ENCODE measurements at places on chromosomes 2 and 18.

DNA sequence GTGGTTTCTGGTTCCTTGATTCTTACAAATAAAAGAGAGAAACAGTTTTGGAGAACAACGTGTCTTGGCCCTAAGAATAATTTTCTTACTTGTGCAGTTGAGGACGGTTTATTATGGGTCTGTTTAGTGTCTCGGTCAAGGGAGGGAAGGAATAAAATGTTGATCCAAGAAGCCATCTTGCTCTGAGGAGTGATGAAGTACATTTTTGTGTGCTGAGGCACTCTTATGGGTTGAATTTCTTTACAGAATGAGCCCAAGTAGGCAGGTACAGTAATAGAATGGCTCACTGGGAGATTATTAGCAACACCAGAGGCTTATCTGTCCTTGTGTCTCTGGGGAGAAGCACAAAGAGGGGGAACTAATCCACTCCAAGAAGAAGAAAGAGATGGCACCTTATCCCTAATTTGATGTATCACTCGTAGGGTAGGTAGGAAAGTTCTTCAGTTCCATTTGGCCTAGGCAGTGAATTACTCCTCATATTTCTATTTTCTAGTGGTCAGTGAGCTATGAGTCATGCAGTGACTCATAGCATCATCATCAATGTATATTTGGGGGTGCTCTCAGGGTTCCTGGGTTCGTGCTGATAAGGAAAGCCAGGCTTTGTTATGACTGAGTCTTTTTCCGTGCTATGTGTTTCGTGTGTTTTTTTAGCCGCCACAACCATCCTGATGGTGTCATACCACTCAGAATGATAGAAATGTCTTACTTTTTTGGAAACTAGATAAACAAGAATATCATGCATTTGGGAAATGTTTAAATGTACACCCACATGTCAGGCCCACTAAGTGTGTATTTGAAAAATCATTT lies 250.1 kb upstream of the CTAGE1 start:
- peak; percentile 8 for DNase-seq

DNA sequence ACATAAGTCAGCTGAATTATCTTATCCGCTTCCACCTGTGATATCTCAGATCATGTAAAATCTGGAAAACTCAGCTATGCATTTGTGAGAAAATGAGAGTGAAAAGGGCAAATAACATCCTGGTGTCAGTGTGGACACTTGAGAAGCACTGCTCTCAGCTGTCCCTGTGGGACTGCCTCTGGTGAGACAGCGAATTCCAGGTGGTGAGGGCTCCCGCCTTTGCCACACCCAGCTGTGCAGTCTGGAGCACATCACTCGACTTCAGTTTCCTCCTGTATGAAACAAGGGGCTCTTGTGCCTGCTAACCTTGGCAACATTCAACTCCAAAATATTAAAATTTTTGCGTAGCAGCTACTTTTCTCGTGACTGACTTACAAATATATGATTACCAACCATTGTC lies 194.9 kb upstream of the BOD1L2 start:
- DNase-seq: no peak

GRCh38 chr2:148813603-148814065 lies 61.4 kb upstream of the KIF5C start:
- peak; percentile 77 for DNase-seq

DNA sequence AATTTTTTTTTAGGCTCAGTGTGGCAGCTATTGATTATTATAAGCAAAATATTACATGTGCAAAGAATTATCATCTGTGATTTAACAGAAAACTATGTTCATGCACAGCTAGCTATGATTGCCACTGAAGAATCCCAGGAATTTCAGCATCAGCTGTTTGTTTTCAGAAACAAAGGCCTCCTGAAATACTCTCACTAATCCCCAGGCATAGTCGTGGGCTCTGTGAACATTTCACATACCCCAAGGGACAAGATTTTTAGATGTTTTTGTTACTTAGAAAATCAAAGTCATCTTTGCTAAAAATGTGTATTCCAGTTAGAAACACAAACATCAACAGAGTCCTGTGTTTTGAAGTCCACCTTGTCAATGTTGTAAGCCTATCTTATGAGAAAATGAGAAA lies 156.1 kb downstream of the MYO1B start:
- no peak for DNase-seq

DNA sequence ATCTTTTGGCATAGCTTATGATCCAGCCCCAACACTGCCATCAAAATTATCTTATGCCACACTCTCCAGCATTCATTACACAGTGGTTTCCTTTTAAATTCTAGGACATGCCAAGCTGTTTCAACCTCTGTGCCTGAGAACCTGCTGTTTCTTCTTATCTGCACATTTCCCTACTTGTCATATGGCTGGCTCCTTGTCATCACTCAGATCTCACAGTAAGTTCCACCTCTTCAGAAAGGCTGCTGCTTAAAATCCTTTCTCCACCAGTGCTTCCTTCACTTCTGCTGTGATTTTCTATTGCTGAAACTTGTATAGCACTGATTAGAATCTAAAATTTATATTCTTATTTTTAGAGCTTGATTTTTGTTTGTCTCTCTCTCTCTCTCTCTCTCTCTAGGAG lies 43.4 kb downstream of the MC4R start:
- no peak for DNase-seq

DNA sequence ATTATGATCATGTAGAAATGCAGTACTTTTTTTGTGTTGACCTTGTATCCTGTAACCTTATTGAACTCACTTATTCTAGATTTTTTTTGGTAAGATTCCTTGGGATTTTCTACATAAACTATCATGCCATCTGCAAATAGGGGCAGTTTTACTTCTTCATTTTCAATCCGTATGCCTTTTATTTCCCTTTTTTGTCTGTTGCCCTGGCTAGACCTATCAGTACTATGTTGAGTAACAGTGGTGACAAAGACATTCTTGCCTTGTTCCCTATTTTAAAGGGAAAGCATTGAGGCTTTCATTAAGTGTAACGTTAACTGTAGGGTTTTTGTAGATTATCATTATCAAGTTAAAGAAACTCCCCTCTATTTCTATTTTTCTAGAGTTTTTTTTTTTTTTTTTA lies 92.3 kb downstream of the LYPD1 start:
- DNase-seq: no peak

DNA sequence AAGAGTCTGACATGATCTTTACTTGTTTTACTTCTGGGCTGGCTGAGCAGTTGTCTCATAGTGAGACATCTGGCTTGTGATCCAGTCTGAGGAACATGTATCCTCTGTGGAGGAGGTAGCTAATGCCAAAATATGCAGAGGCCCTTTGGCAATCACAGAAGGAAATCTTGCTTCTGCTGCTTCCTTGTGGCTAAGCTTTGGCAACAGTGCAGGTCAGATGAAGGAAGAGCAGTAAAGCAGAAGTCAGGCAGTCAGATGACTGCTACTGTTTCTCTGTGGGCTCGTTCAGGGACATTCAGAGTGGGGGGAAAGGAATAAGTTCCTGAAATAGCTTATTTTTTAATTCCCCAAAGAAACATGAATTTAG lies 22.3 kb downstream of the DOK1 start:
- DNase-seq: peak; percentile 44

- DNase-seq: no peak
Observed at GRCh38 chr2:65114921-65115320, 15.0 kb downstream of the RAB1A start.

- no peak for DNase-seq
Observed at GRCh38 chr18:36960038-36960437, 131.1 kb downstream of the KIAA1328 start.

DNA sequence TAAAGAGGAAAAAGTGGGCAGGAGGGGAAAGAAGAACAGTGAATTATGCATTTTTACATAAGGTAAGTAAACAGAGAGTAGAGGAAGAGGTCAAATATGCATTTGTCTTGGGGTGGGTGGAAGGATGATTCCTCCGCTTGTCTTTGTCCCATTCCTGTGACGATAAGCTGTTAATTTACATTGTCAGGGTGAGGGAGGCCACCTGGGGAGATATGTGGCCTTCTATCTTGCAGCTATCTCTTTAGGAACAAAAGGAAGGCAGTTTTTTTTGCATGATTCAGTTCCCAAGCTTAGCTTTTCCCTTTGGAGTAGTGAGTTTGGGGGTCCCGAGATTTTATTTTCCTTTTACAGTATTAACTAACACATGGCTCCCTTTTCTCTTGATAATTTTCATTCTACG lies 2.2 kb upstream of the INPP4A start:
- no peak for DNase-seq

DNA sequence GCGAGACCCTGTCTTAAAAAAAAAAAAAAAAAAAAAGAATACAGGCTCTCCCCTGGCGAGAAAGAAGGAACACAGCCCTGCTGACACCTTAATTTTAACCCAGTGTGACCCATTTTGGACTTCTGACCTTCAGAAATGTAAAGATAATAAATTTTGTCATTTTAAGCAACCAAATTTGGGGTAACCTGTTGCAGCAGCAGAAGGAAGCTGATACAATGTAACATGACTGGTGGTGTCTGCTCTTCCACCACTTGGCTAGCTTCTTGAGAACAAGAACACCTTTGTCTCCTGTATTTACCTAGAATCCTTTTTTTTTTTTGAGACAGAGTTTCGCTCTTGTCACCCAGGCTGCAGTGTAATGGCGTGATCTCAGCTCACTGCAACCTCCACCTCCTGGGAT lies 6.6 kb upstream of the STK11IP start:
- DNase-seq: no peak

- peak; percentile 22 for DNase-seq
Observed at GRCh38 chr2:151808258-151809072, 19.8 kb downstream of the ARL5A start.

GRCh38 chr2:190947141-190947540 lies 66.5 kb downstream of the GLS start:
- DNase-seq: no peak

DNA sequence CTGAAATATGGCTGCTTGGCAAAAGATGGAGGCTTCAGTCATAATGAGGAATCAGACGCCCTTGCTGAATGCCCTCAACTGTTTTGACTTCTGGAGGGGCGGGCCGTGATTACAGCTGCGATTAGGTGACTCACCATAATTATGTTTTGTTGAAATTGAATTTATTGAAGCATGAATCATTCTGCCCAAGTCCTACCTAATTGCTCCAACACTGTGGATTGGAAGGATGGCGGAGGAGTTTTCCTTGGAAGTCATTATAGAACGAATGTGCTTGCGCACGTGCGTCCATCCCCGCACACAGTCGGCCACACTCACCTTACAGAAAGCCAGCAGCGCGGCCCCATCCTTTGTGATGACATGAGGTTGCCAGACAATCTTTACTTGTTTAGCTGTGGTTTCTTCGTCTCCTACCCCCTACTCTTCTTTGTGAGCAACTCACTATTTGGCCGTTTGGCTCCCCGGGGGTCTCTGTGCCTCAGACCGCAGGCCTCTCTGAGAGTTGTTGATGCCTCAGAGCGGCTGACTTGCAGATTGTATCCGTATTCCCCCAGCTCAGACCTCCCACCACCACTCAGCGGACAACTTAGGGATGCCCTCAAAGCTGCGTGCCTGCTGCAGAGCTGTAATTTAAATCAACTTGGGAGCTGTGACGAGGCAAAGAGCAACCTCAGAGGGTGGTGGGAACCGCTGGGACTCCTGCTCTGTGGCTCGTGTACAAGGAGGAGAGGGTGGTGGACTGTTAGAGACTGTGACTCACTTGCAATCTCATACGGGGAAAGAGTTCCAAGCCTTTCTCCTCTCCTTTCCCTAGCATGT lies 513.4 kb downstream of the TNS1 start:
- no peak for DNase-seq

DNA sequence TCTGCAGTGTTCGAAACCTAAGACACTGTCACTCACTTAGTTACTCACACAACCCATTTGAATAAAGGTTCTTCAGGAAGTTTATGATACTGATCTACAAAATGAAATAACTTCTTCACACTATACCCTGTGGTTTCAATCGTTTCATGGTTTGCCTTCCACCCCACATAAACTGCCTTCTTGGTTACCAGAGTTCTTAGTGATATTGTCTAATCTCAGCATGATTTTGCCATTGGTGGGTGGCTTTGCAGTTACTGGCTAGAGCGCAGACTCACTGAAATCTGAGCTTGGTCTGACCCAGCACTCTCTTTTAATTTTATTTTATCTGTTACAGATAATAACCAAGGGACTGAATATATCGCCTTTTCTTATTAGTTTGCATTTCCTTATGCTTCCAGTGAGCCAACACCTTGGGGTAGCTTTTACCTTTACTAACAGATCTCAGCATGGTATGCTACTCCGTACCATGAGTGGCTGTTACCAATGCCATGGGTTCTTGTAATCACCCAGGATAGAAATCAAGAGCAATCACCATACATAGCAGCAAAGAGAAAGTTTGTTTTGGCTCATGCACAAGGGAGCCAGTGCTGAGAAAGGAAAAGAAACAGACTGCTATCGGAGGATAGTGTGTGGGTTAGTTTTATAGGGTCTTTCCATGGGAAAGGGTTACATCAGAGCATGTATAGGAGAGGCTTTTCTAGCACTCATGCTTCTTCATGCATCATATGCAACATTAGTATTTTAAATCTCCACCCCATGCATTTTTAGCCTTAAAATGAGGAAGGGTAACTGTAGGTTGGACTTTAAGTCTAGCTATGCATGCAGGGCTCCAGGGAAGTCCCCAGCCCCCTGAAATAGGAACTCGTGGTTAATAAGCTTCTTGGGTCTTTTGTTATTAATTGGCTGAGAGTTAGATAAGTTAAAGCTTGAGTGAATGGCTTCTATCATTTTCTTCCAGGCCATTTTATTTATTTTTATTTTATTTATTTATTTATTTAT lies 33.3 kb downstream of the ANXA4 start:
- DNase-seq: peak; percentile 95

GRCh38 chr2:114001152-114001551 lies 111.3 kb downstream of the ACTR3 start:
- no peak for DNase-seq

GRCh38 chr2:157185476-157186227 lies 71.9 kb upstream of the GALNT5 start:
- DNase-seq: no peak

DNA sequence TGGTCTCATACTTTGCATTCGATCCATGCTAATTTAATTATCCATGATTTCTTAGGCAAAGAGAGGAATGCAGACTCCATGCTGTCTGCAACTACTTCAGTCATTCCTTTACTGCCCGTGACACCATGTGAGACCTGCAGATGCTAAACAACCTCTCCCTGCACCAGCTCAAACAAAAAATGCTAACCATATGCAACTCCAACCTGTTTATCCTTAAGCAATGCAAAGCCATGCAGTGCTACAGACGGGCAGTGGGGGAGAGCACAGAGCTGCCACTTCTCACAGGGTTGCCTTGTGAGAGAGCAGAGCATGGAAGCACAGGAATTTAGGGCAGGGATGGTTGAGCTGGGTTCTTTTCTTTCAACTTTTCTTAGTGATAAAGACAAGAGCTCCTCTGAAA lies 74.9 kb upstream of the KLHL14 start:
- no peak for DNase-seq
